ENCODE measurements at places on chromosomes 11 and 22. TPM values are rescaled to one million over a fixed set of nuclear protein-coding genes. Genes with fewer than 3 reads are reported as not detected.

MAJIN gene
- total RNA-seq, result 1.5 TPM

DNA sequence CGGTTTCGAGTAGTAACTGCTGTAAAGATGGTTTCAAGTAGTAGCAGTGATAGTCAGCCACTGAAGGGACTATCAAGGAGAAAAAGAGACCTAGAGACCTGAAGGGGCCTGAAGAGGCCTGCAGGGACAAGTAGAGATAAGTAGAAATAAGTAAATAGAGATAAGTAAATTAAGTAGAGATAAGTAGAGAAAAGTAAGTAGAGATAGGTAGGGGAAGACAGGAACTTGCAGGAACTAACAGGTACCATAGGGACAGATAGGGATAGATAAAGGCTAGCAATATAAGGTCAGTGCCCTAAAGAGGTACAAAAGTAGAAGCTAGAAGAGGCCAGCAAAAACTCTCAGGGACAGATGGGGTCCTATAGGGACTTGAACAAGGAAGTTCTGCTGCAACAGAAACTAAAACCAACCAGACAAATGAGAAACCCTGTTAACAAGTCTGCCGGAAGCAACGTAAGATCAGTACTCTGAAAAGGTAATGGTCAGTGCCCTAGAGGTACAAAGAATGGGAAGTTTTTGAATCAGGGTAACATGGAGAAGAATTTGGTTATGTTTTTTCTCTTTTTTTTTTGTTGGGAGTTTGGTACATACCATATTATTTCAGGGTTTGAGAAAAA is 9.6 kb upstream of the SC5D start:
- peaks cover 11% of the 10 kb centered on the region for H3K27me3 ChIP-seq
- H3K4me3 ChIP-seq, result no peak overlapping the region
- H3K27ac ChIP-seq, result peak overlapping the region; percentile 50
- DNase-seq, result no peak

DNA sequence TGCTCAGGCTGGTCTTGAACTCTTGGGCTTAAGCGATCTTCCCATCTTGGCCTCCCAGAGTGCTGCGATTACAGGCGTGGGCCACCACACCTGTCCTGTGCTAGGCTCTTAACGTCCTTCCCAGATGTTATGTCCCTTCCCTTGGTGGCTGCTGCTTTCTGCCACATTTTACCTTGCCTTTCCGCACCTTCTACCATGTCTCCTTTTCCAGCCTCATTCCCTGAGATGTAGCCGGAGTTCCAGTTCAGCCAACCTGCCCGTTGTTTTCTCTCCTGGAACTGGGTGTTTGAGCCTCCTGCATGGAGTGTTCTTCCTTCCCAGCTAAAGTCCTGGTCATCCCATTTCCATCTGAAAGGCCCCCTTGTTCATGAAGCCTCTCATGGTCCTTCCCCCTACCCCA is 95.3 kb downstream of the PTPRJ start:
- H3K4me1 ChIP-seq, result peaks cover 54% of the 10 kb centered on the region
- no peak overlapping the region for H3K4me3 ChIP-seq
- H3K36me3 ChIP-seq, result peaks cover 6% of the 10 kb centered on the region
- no peak for DNase-seq
- no peaks in the 10 kb centered on the region for H3K27me3 ChIP-seq
- no peak overlapping the region for H3K27ac ChIP-seq

DNA sequence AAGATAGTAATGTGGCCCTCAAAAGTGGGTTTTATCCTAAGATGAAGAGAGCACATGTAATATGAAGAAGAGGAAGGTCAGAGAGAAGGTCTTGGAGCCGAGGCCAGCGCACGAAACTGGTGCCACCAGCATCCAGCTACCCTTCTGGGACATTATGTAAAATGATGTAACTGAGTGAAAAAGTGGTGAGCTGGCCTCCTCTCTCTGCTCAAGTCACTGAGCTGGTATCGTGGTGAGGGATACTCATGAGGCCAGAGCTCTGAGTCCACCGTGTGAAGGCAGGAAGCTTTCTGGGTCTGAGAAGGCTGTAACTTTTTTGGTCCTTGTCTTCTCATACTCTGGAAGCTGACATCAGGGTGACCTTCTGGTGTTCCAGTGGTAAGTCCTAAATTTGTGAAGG is 25.1 kb downstream of the RNF185 start:
- H3K27me3 ChIP-seq, result no peaks in the 10 kb centered on the region
- H3K4me1 ChIP-seq, result no peaks in the 10 kb centered on the region
- no peak overlapping the region for H3K4me3 ChIP-seq

GRCh38 chr11:123272565-123272964 is 77.5 kb upstream of the CLMP start:
- no peak for DNase-seq
- no peaks in the 10 kb centered on the region for H3K4me1 ChIP-seq
- H3K4me3 ChIP-seq, result no peak overlapping the region
- peaks cover 2% of the 10 kb centered on the region for H3K27me3 ChIP-seq
- H3K27ac ChIP-seq, result no peak overlapping the region
- H3K36me3 ChIP-seq, result no peaks in the 10 kb centered on the region

MMP11 gene
- 3.6 TPM for total RNA-seq

DNA sequence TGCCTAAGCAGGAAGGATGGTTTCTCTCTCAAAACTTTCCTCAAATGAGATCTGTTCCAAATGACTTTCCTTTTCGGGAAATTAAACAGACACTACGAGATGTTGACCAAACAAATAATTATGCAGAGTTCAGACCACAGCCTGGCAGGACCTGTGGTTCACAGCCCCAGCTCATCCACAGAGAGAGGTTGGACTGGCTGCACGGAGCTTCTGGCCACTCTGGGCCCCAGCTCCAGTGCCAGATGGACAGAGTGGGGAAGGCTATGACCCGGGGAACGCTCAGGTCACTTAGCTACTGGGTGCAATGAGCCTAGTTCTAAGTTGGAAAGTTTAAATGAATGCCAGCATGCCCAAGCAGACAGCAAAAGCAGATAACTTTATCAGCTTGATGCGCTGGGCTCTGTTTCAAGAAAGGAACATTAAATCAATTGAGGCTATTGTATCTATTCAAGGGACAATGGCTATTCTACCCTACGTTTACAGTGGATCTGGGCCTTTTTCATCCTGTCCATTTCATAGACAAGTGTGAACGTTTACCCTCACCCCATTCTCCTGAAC is 155.7 kb upstream of the NARS2 start:
- no peak for DNase-seq
- H3K27ac ChIP-seq, result no peak overlapping the region
- H3K4me1 ChIP-seq, result no peaks in the 10 kb centered on the region
- H3K27me3 ChIP-seq, result peaks cover 2% of the 10 kb centered on the region

- H3K4me1 ChIP-seq, result no peaks in the 10 kb centered on the region
- no peak overlapping the region for H3K27ac ChIP-seq
- no peaks in the 10 kb centered on the region for H3K27me3 ChIP-seq
- H3K4me3 ChIP-seq, result no peak overlapping the region
- DNase-seq, result no peak
Measured at GRCh38 chr11:84675396-84676025, 951.6 kb downstream of the DLG2 start.

- DNase-seq, result no peak
- H3K4me3 ChIP-seq, result no peak overlapping the region
- H3K27me3 ChIP-seq, result no peaks in the 10 kb centered on the region
Measured at GRCh38 chr22:40668611-40669411, 10.5 kb upstream of the MCHR1 start.

DNA sequence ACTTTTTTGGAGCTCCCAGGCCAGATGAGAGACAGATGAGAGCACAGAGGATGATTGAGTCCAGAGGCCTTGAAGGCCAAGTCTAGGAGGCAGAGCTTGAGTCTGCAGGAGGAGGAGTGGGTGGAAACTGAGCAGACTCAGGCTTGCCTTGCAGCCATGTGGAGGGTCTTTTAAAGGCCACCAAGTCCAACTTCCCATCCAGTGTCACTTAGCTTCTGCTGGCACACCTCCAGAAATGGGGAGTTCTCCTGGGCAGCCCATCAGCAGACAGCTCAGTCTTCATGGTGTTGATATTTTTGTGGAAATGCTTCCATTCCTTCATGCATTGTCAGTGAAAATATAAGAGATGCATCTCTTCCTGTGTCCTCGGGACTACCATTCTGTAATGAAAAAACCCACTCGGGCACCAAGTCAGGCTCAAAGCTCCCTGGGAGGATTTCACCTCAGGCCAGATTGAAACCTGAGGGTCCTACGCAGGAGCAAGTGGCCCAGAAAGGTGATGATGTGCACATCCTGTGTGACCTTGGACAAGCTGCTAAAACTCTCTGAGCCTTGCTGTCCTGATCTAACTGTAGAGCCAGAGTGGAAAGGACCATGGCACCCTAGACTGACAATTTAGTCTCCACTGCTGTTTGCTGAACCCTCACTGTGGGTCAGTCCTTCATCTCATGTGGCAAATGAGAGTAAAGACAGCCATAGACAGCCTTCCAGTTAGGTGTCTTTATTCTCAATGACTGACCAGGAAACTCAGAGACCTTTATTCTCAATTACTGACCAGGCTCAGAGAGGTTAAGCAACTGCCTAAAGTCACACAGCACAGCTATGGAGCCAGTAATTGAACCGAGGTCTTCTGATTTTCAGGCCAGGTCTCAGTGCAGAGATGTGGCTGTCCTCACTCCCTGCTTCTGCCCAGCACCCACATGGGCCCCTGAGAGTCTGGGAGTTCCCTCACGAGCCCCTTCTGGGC is 2.9 kb upstream of the LRRC32 start:
- peaks cover 12% of the 10 kb centered on the region for H3K27me3 ChIP-seq
- H3K4me1 ChIP-seq, result peaks cover 84% of the 10 kb centered on the region
- peaks cover 4% of the 10 kb centered on the region for H3K36me3 ChIP-seq
- H3K4me3 ChIP-seq, result peak overlapping the region; percentile 73

IGSF9B gene
- total RNA-seq, result 0.83 TPM

DNA sequence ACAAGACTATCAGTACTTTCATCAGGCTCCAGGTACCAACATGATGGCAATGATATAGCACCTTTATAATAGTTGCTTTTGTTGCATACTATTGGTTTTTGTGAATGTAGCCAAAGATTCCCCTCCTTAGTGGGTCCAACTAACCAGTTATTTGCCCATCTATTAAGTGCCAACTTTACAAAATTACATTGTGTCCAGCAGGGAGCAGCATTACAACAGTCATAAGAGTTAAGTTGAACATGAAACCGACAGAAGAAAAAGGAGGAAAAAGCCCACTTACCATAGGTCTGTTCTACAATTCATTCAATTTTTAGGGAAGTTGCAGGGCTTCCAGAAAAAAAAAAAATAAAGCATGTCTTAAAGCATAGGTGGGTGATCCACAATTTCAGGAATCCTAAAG is 21.6 kb downstream of the IMMP1L start:
- no peak for DNase-seq
- H3K36me3 ChIP-seq, result peaks cover 15% of the 10 kb centered on the region
- H3K4me3 ChIP-seq, result no peak overlapping the region
